ENCODE measurements at places on chromosomes 5 and 9.

DNA sequence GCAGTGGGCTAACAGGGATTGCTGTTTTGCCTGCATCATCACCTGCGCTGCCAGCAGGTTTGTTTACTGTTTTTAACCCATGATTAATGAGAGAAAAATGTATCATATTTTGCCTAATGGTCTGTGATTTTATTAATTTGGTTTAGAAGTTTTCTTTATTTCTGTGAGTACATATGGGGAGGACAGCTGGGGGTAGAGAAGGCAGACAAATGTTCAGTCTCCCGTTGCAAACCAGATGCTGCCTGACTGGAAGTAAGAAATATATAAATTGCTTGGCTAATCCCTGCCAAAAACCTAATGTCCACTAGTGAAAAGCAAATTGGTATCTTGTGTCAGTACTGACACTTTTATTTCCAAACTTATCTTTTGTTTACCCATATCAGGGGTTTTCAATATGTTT lies 1766.1 kb upstream of the C9orf72 start:
- no peak for DNase-seq

DNA sequence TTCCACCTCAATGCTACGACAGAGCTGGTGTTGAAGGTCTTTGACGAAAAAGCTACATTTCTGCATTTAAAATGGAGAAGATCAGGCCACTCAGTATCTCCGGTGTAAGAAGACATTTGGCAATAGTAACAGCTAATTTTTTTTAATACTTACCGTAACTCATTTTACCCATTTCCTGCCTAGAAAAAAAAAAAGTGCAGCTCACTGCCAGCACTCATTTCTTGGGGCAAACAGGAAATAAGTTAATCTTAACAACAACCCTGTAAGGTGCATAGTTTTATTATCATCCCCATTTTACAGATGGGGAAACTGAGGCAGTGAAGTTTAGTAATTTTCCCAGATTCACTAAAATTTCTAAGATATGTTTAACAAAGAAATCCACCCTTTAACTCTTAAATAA lies 27.4 kb upstream of the KCNMB1 start:
- no peak for DNase-seq

DNA sequence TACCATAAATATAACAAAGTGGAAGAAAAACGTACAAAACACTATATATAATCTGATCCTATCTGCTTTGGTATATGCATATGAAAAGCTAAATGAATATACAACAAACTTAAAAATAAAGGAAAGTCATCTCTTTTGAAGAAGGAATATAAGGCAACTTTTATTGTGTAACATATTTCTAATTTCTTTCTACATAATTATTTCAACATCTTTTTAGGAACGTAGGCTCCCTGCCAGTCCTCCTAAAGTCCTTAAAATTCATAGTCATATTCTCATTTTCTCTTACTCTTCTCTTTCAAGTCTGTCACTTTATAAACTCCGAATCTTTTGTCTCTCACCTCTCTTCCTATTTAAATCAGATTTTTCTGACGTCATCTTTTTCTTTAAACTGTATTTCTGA lies 9.6 kb downstream of the DEPDC1B start:
- DNase-seq, result no peak

- no peak for DNase-seq
These were observed 116.4 kb downstream of the NTRK2 start for GRCh38 chr9:84785792-84786547.

DNA sequence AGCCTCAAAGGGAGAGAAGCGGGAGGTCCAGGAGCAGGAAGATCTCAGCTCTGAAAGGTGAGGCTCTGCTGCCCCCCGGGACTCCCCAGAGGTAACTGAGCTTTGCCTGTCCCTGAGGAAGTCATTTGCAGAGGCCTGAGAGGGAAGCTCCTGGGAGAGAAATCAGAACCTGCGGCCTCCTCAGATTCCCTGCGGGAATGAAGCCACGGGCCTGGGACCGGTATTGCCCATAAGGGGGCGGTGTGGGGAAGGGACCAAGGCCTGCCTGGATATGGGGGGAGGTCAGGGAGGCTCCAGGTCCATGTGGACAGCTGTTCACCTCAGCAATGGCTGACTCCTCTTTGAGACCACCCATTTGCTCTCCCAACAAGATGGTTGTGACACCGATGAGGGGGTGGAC lies 1.3 kb downstream of the SPATA31E1 start:
- DNase-seq, result no peak

DNA sequence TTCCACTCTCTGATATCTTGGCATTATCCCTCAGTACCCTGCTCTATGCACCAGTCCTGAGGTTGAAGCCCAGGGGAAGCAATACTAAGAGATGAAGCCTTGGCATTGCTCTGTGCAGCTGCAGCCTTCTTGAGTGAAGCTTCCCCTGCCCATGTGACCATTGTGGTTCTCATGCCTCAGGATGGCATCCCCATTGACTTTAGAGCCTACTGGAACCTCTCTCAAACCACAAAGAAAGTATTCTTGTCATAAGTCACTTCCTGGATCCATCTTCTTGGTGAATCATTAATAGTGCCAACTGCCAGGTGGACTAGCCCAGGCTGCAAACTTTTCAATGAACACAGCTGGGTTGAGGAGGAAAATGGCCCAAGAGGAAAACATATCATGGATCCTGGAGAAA lies 283.9 kb upstream of the RFX3 start:
- DNase-seq, result no peak

GRCh38 chr5:67431191-67431590 lies 234.6 kb upstream of the CD180 start:
- no peak for DNase-seq

DNA sequence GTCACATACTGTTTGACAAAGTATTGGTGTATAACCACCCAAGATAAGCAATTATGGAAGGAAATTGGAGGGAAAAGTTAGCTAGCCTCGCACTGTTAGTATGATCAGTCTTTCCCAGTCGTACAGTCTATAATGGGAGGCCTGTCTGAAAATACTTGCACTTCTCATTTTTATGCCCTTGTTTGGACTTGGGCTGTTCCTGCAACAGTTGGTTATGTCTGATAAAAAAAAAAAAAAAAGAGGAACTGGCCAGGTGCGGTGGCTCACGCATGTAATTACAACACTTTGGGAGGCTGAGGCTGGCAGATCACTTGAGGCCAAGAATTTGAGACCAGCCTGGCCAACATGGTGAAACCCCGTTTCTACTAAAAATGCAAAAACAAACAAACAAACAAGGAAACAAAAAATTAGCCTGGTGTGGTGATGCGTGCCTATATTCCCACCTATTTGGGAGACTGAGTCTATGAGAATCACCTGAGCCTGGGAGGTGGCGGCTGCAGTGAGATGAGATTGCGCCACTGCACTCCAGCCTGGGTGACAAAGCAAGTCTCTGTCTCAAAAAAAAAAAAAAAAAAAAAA lies 58.3 kb upstream of the ANKRD33B start:
- DNase-seq, result no peak

- no peak for DNase-seq
These were observed 5.1 kb downstream of the PITX1 start for GRCh38 chr5:135028791-135029476.

DNA sequence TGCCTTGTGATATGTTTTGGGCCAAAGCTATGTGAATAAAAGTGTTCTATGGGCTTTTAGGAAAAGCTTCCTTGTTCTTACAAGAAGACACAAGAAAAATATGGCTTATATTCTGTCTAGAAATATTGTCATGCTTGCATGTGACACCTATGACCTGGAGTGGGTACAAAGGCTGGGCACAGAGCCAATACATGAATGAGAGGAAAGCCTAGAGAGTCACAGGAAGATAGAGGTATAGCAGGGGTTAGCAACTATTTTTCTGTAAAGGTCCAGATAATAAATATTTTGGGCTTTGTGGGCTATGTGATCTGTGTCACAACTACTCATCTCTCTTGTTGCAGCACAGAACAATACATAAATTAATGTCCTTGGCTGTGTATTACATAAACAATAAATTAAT lies 196.6 kb upstream of the CD180 start:
- DNase-seq, result no peak

DNA sequence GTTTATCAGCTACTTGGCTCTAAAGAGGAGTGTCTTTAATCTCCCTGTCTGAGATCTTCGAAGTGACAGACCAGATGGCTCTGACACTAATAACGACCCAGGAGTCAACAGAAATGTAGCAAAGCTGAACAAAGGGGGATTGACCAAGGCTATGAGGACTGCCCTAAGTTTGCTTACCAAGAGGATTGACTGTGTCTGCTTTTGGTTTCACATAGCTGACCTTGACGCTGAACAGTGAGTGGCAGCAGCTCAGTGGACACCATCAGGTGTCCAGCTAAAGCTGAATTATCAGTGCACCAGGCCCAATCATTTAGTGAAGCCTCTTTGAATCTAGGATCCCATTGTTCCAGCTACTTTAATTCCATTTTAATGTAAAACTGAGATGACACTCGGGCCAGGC lies 262.6 kb downstream of the COX7C start:
- DNase-seq, result no peak

GRCh38 chr9:127256324-127256723 lies 8.2 kb upstream of the GARNL3 start:
- no peak for DNase-seq

GRCh38 chr5:14036514-14036913 lies 92.0 kb upstream of the DNAH5 start:
- no peak for DNase-seq

DNA sequence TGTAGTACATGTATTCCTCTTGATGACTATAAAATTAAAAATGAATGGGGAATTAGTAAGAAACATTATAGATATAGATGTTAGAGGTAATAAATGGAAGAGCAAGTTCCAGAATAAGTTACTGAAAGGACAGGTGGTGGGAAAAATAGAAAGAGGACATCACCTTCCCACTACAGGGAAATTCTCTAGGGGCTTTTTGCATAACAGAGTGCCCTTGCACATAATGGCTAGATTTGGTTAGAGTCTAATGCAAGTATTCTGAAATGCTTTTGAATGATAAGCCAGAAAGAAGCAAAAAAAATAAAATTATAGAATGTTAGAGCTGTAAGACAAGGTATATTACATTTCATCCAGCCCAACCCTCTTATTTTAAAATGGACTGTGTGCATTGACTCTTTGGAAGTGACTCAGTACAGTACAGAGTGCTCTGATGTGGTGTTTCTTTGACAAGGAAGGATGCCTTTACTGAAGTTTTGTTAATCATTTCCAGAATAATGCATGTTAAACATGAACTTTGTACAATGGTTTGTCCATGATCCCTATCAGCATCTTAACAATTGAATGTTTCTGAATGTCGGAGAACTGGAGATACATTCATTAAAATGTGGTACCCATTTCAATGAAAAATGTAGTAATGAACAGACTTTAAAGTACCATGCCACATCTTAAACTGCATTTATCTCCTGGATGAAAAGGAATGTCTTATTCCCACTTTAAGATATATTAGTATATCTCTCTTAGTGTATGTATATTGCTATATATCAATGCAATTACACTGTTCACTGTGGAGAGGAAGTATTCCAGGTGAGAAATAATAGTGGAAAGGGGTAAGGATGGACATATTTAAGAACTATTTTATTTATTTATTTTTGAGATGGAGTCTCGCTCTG lies 391.1 kb downstream of the ADGRV1 start:
- no peak for DNase-seq

DNA sequence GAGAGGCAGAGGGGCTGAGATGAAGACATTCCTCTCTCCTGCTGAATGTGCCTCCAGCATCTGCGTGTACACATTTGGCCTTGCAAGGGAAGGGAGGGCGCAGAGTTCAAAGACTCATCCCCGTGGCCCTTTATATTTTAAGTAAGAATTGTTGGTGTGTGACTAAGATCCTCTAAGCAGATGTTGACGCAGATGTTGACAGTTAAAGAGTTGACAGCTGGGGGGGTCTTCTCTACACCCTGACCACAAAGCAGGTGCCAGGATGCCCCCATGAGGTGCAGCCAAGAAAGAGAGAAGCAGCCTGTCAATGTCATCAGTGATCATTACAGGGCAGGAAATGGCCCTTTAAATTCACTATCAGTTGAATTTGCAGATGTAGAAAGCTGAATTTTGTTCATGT lies 262.9 kb downstream of the IRX1 start:
- DNase-seq, result no peak

DNA sequence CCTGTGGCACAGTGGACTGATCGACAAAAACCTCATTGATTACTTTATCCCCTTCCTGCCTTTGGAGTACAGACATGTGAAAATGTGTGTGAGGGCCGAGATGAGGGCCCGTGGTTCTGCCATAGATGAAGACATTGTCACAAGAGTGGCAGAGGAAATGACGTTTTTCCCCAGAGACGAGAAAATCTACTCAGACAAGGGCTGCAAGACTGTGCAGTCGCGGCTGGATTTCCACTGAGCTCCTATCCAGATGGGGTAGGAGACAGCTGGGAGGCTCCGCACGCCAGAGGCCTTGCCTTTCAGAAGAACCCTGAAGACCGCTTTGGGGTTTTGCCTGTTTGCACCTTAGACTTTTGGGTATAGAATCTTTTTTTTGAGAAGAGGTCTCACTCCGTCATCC lies 6.4 kb downstream of the TOR1B start:
- DNase-seq, result no peak

GRCh38 chr9:23552876-23553601 lies 273.0 kb downstream of the ELAVL2 start:
- DNase-seq, result no peak

DNA sequence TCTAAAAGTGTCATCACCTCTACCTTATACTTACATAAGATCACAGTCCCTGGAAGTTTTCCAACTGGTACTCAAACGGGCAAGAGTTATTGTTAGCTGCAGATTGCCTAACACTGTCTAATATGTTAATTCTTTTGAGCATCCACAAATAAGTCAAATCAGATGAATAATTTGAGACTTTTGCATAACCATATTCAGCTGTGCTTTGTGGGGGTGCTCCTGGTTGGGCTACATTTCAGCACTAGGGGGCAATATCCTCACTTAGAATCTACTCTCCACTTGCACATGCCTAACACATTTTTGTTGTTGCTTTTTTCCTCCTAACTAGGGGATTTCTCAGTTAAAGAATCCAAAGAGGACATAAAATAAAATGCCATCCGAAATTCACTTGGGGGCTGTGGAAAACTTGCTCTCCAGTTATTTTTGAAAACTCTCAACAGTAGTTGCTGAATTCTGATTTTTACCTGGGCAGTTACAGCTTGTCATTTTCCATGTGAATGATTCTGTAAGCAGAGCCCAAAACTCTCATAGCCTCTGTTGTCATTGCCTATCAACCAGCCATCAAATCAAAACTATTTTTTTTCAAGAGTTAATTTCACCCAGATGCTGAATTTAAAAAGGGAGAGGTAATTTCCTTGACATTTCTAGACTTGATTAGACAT lies 71.5 kb downstream of the TRIM36 start:
- DNase-seq, result no peak

DNA sequence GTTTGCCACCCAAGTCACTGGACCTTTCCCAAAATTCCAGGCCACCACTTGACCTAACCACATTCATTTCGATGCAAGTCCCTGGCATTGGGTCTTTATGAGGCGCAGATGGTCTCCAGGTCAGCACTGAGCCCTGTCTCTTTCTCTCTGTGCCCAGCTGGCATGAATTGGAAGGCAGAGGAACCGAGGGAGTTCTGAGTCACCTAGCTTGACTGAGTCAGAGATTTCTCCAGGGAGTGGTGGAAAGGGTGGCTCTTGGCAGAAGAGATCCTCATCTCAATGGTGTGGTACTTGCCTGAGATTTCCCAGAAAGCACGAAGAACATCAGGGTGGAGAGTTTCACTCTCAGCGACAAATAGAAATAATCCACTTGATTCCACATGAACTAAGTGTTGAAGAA lies 43.8 kb downstream of the WDR36 start:
- DNase-seq, result no peak

All from stimulated activated CD8-positive, alpha-beta memory T cell treated with anti-CD3 and anti-CD28 coated beads, Interleukin-7, amount 100 ng/mL, for 1 hour (primary cell).